WTC11 (cell line): ENCODE measurements at places on chromosomes 3 and 15. TPM values are rescaled to one million over a fixed set of nuclear protein-coding genes. Genes with fewer than 3 reads are reported as not detected.

WDR48 gene
- 35.5 to 40.9 TPM (median 40.9 TPM) in 3 replicates for total RNA-seq

- no peak overlapping the region for H3K4me3 ChIP-seq
- H3K4me1 ChIP-seq, result peaks cover 8% of the 10 kb centered on the region
- H3K27ac ChIP-seq, result no peak overlapping the region
- H3K27me3 ChIP-seq, result peaks cover 3% of the 10 kb centered on the region
- no peak for DNase-seq
Observed at GRCh38 chr15:75152382-75153079, 49.2 kb upstream of the C15orf39 start.

GRCh38 chr3:180040966-180041365 is 4.2 kb upstream of the PEX5L start:
- H3K4me3 ChIP-seq, result no peak overlapping the region
- DNase-seq, result no peak
- H3K36me3 ChIP-seq, result no peaks in the 10 kb centered on the region
- peaks cover 13% of the 10 kb centered on the region for H3K27me3 ChIP-seq
- H3K4me1 ChIP-seq, result peaks cover 17% of the 10 kb centered on the region

GRCh38 chr3:113261063-113261625 is 49.8 kb downstream of the BOC start:
- H3K4me3 ChIP-seq, result no peak overlapping the region
- H3K4me1 ChIP-seq, result peaks cover 42% of the 10 kb centered on the region
- no peaks in the 10 kb centered on the region for H3K27me3 ChIP-seq
- H3K27ac ChIP-seq, result no peak overlapping the region
- H3K36me3 ChIP-seq, result no peaks in the 10 kb centered on the region
- no peak for DNase-seq

GRCh38 chr3:23071296-23071695 is 131.8 kb upstream of the UBE2E2 start:
- no peak overlapping the region for H3K4me3 ChIP-seq
- peaks cover 35% of the 10 kb centered on the region for H3K27me3 ChIP-seq
- H3K36me3 ChIP-seq, result no peaks in the 10 kb centered on the region
- peaks cover 38% of the 10 kb centered on the region for H3K4me1 ChIP-seq
- no peak for DNase-seq
- no peak overlapping the region for H3K27ac ChIP-seq

- DNase-seq, result no peak
- H3K27me3 ChIP-seq, result no peaks in the 10 kb centered on the region; the same call in 1 of the 2 replicates
- no peak overlapping the region for H3K27ac ChIP-seq
- H3K4me1 ChIP-seq, result no peaks in the 10 kb centered on the region
Observed at GRCh38 chr15:55256281-55257011, 33.2 kb downstream of the RAB27A start.
